ENCODE measurements at places on chromosomes 11 and 22.

- DNase-seq = no peak
These were observed 709 bp upstream of the ST3GAL4 start for GRCh38 chr11:126354631-126355323.

GRCh38 chr22:22879675-22880155 is 7.9 kb upstream of the IGLL5 start:
- DNase-seq = no peak

GRCh38 chr11:122791836-122792235 is 46.5 kb upstream of the CRTAM start:
- DNase-seq = no peak

GRCh38 chr11:35932681-35933319 is 11.1 kb upstream of the LDLRAD3 start:
- no peak for DNase-seq

DNA sequence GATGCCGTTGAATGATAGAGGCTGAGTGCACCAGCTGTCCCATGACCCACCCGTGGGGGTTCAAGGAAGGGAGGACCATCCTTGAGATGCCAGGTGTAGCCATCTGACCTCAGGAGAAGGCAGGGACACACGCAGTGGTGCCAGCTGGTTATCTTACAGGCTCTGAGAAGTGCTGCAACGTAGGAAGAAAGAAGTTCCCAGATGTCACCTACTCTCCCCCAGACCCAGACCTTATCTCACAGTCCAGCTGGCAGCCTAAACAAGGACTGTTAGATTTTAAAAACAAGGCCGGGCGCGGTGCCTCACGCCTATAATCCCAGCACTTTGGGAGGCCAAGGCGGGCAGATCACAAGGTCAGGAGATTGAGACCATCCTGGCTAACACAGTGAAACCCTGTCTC is 1307.6 kb downstream of the TBC1D22A start:
- DNase-seq = no peak

DNA sequence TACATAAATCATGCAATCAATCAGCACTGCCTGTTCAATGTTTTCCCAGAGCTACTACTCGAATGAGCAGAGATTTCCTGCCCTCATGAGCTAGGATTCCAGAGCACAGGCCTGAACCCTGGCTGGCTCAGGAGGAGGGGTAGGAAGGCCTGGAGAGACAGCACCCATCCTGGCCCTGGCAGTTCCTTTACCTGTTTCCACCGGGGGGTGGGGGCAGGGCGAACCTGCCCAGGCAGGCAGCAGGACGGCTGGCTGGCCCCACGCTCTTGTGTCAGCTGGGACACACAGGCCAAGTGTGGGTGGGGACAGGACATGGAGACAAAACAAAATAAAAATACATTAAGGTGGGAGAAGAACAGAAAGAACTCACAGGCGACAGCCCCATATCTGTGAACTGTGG is 109.8 kb upstream of the BID start:
- no peak for DNase-seq

DNA sequence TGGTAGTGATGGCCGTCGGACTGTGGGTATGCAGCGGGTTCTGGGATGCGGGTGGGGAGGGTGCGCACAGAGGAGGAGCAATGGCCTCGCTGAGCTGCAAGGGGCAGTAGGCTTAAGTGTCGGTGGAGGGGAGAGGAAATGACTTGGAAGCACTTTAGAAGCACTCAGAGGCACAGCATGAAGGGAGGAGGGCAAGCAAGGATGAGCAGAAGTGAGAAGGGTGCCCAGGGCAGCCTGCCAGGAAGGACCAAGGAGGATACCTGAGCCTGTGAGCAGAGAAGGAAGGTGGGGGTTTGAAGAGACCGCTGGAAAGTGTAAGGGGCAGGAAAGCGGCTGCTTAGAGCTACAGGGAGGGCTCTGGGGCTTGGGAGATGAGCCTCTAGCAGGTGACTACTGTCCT is 330 bp downstream of the SLC5A1 start:
- DNase-seq = no peak

DNA sequence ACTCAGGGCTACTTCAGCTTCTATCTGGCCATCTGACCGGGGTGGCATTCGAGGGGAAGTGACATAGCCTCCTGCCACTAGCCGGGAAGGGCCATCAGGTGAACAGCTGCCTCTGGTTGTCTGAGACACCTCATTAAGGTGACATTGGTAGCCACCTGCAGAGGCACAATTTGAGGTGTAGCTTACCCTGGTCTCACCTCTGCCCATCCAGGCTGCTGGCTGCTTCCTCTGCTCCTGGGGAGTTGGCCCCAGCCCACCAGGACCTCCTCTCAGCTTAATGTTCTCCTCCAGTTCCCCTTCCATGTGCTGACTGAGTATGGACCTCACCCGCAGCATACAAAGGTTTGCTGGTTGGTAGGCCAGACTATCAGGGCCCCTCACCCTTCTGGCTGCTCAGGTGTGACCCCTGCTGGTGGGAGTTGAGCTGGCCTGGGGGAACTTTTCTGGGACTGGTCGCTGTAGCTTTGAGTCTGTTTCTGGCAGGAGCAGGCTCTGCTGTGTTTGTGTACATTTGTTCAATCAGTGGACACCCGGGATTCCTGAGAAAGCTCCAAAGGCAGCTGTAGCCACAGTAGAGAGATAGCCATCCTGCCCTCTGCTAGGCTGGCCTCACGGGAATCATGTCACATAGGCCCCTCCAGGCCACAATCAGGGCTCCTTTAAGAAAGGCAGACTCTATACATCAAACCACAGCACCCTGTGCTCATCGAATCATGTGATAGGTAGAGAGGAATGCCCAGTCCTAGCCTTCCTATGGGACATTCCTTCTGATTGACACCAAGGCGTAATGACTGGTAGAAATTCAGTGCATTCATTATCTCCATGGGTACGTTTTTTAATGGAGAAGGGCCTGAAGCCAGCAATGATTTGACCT is 295.1 kb upstream of the PLET1 start:
- no peak for DNase-seq

Data from right renal cortex interstitium (tissue), 3 donors.